ENCODE measurements at places on chromosomes 2 and 18. TPM values are rescaled to one million over a fixed set of nuclear protein-coding genes. Genes with fewer than 3 reads are reported as not detected.

GRCh38 chr2:144801325-144801724 lies 281.4 kb upstream of the ZEB2 start:
- DNase-seq: no peak

DNA sequence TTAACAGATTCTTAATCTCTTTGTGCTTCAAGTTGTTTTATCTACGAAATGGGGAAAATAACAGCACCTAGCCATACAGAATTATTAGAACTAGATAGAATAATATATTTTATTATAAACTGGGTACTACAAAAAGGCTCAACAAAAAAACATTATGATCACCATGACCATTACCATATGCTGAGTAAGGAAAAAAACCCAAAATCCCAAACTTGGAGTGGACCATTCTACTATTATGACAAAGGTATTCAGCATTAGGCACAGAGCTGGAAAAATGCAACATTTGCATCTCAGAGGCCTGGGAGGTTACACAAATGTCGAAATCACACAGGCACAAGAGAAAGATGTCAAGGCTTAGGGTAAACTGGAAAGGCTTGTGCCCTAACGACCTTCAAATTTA lies 162.8 kb downstream of the SRBD1 start:
- DNase-seq: no peak

GRCh38 chr18:3577281-3577855 lies 127.4 kb downstream of the TGIF1 start:
- DNase-seq: no peak

DNA sequence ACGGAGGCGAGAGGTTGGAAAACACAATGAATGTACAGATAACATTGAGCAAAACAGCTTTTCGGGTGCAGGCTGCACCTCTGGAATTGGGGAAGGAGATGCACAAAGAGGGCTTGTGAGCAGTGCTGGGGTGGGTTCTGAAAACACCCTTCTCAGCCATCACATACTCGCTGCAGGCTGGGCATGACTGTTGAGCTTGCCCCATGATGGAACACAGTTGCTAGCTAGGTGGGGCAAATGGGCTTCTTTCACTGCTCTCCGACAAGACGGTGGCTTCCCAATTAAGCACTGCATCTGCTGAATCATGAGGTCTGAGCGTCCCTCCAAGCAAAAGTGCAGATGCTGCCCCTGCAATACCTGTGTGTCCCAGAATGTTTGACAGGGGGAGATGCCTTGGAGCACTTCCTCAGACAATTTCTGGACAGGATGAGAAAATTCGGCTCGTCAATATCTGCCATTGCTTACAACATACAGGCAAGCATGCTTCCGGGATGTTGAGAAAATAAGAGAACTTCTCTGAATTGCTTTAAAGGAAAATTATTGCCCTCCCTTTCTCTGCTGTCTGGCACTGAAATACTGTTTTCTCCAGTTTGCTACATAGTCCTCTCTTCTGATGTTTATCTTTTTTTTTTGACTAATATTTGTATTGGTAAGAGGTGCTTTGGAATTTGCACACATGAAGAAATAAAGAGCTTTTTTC lies 77.3 kb upstream of the SH3BP4 start:
- no peak for DNase-seq

GRCh38 chr2:4412637-4413187 lies 709.3 kb downstream of the DCDC2C start:
- no peak for DNase-seq

DNA sequence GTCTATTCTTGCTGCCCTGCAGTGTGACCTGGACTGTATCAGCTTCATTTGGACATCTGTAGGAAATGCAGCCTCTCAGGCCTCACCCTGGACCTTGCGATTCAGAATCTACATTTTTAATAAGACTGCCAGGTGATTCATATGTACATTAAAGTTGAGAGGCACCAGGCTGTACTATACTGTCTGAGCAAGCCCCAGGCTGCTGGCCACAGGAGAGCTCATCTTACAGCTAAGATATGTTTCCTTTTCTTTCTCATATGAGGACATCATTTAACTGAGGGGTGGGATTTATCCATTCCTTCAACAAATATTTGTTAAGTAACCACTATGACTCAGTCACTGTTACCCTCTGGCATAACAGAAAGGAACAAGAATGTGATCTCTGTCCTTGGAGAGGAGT lies 78.2 kb upstream of the GCFC2 start:
- DNase-seq: no peak

GRCh38 chr18:39057423-39058064 lies 1491.9 kb upstream of the CELF4 start:
- DNase-seq: no peak

GRCh38 chr2:106552921-106553320 lies 65.8 kb downstream of the CD8B2 start:
- no peak for DNase-seq

GRCh38 chr2:220432645-220433044 lies 805.2 kb downstream of the SLC4A3 start:
- no peak for DNase-seq

- DNase-seq: no peak
Observed at GRCh38 chr2:215790523-215791421, 222.6 kb downstream of the MREG start.

DNA sequence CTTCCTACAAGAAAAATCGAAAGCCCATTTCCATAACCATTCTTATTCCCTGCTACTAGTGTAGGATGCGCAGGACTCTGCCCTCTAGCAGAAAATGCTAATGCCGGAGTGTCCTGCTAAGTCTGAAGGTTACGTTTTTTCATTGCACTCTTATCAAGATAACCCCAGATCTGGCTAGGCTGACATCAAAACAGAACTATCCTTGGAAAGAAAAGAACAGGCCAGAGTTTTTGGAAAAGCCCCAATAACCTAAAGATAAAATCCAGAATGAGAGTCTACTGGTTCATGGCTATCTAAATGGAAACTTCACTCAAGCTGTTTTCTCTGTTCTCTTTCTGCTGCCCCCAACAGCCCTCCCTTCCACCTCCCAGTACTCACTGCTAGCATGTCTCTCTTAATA lies 913 bp downstream of the RNF152 start:
- no peak for DNase-seq

DNA sequence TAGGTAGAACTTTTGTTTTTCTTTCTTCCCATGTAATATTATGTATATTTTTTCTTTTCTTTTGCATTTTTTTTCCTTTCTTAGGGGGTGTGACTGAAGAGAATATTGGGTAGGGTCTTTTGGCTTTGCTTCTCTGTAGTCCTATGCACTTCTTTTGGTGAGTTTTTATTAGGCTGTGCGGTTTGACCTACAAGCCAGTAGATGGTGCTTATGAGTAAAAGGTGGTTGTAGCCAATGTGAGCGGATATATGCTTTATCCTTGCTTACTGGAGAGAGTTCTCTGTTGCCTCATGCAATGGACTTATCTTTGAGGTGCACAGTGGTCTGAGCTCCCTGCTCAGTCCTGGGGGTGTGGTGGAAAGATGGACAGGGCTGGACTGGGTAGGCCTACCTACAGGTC lies 52.7 kb downstream of the DSEL start:
- no peak for DNase-seq

DNA sequence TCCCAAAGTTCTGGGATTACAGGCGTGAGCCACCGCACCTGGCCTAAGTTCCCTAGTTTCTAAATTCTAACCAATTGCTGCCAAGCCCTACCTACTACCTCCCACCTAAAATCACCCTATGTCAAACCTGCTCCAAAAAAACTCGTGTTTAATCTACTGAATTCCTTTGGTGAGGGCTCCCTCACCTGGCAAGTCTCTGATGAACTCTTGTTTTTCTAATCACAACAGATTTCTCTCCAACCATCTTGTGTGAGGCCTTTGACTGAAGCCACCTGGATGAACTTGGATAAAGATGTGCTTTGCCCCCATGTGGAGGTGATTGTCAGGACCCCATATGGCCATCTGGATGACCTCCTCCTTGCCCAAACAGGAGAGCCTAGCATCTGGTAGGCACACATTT lies 17.4 kb upstream of the SLC35G4 start:
- no peak for DNase-seq

- DNase-seq: no peak
Observed at GRCh38 chr2:232464544-232464885, 8.6 kb downstream of the ALPI start.

DNA sequence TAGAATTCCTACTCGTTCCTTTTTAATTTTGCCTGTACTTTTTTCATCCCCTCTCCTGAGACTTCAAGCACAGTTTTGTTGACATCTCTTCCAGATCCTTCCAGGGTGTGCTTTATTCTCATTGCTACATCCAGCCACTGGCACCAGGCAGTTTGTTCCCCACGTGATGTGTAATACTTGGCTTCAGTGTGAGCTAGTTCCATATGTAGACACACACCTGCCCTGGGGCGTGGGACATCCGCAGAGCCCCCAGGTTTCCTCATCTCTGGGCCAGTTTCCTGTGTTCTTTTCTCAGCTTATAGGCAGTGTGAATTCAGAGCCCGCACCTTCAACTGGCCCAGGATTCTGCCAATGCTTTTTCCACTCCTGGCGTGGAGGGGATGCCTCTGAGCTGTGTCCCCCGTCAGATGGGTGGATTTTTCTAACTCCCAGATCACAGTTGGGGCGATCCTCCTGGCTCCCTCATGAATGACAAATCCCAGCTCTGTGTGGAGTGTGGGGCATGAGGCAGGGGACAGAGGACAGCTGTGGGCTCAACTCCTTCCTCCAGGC lies 46.6 kb downstream of the DIPK1C start:
- no peak for DNase-seq

DNA sequence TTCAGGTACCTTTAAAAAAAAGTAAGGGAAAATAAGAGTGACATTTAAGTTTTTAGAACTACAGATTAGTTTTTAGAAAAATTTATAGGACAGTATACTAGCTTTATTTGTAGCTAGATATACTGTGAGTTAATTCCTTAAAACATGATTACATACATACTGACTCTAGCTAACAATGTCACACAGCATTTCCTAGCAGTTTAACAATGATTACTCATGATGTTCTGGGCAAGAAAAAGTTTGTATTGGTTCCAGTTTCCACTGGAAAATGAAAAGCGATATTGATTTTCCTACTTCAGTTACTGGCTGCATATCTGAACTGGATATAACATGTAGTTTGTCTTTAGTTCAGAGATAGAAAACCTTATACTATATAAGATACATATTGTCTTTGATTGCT lies 19.4 kb downstream of the SLC39A6 start:
- DNase-seq: no peak

GRCh38 chr2:119367472-119368099 lies 809 bp downstream of the DBI start:
- DNase-seq: peak; percentile 32

GRCh38 chr18:55252053-55252675 lies 292.9 kb upstream of the CCDC68 start:
- no peak for DNase-seq

GRCh38 chr18:48408111-48408726 lies 964 bp downstream of the ZBTB7C start:
- no peak for DNase-seq

The SLC19A3 gene
- total RNA-seq: not detected

The ASTL gene
- 9.7 TPM for total RNA-seq

The PRSS56 gene
- total RNA-seq: not detected

The SEMA4F gene
- total RNA-seq: 11.1 TPM

The DPP10 gene
- total RNA-seq: not detected

The LRRC30 gene
- total RNA-seq: not detected
